Suppressor macrophage treated with lipopolysaccharide for 4 hours (primary cell): ENCODE measurements at places on chromosomes 3 and 15.

DNA sequence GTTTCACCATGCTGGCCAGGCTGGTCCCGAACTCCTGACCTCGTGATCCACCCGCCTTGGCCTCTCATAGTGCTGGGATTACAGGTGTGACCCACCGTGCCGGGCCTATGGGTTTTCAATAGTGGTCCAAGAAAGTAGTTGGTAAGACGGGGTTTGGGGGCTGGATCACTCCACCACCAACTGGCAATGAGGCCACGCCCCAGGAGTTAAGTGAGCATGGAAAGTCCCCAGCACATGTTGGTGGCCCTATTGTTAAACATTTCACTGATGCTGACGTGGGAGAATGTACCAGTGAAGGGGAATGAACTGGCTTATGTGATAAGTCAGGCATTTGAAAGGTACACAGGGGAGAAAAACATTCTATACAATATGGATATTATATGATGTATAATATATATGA, 80.4 kb downstream of the CHRD start:
- DNase-seq: peak; percentile 14

- DNase-seq: no peak
Measured at GRCh38 chr3:154990543-154990942, 89.6 kb upstream of the MME start.

DNA sequence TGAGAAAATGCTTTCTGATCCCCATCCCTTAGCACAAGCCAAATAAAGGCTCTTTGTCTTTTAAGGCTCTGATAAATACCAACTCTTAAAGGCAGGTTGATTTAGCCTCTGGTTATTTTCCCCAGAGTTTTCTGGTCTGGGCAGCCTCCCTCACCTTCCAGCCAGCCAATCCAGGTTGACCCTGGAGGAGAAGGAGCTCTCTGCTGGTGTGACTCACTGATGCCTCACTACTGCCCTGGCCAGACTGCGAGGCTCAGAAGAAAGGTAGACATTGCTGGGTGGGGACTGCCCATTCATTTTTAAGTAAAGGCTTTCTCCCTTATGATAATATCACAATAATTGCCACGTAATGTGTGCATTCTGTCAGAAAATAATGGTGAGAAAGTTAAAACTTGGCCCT, 37.1 kb downstream of the SLCO3A1 start:
- no peak for DNase-seq

DNA sequence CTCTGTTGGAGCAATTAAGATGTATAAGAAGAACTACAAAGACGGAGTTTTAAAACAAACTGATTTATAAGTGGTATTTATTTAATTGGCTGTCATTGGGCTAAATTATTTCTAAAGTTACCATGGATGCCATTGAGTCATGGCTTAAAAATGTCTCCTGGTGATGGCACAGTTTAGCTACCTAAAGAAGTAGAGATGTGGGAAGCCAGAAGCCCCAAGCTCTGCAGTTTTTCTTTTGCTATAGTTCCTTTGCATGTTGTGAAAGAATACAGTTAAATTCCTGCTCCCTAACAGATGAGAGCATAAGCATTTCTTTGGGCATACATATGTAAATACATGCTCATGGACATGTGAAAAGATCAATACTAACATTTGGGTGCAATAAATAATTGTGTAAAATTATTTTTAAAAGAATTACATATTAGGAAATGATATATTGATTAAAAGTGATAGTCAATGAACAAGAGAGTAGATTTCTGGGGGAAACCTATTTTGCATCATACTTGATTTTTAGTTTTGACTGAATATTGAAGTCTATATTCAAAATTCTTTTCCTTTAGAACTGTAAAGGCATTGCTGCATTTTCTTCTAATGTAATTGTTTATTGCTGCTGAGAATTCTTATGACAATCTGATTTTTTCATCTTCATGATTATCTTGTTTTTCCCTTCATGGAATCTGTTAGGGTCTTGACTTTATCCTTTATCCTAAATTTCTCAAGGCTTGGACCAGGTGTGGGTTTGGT, 2.1 kb downstream of the OPA1 start:
- no peak for DNase-seq

- DNase-seq: no peak
Measured at GRCh38 chr15:52463638-52464037, 65.0 kb downstream of the MYO5A start.

DNA sequence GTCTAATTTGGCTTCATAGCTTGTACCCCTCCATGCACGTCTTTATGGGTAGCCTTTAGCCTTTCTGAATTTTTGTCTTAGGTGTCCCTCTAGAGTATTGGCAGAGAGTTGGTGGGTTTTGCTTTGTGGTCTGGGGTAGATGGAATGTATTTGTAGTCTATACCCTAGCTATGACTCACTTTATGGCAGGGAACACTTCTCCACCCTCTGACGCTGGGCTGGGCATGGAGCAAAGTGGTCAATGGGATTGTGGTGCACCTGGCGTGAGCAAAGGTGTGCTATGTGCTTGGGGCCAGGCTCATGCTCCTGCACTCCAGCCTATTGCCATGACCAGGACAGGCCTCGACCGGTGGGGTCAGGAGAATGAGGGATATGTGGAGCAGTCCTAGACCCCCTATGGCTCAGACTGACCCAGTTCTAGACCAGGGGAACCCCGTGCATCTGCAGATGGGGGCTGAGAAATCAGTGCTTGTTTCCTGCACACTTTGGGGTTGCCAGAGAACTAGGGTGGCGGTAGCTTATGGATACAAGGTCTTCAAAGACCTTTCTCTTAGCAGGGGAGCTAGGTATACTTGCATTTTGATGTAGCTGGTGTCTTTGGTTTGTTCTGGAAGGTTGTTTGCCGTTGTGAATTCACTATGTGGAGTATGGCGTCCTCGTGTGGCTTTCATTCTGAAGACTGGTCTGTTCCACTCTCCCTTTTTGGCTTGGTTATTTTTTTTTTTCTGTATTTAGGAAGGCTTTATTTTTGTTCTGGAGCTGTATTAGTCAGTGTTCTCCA, 49.4 kb upstream of the RPL32 start:
- DNase-seq: no peak

DNA sequence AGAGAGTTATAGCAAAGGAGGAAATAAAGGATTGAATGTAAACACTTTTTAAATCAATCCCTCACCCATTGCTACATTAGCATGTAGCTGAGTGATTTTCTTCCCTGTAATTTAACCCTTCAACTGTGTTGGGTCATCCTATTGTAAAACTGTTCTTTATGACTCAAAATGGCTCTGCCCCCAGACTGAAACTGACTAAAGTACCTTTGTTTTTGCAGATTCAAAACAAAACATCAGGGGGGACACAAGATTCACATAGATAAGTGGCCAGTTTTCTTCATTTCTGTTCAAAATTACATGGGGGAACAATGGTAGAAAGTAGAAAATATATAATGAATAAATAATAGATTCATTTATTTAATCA, 268.4 kb downstream of the IGSF11 start:
- DNase-seq: no peak

GRCh38 chr3:39251576-39251975, 28.3 kb downstream of the CX3CR1 start:
- no peak for DNase-seq
